ENCODE measurements at places on chromosomes 6 and 20.

DNA sequence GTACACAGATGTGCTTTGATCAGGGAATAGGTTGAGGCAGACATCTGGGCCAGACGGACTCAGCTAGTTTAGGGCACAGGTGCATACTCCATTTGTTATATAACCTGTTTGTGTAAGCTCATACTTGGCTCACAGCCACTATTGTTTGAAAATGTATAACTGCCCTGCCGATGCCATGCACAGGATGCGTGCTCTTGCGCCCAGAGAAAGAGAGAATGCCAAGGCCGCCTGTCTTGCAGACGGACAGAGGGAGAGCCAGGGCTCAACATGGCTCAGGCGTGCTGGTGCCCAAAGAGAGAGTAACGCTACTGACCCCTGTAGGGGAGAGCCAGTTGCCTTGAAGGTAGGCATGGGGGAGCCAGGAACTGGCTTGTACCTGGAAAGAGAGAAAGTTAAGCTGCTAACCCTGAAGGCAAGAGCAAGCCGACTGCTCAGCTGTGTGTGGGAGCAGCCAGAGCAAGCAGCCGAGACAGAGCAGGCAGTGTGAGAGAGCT, 57.7 kb downstream of the FAM229B start:
- no peak for DNase-seq

DNA sequence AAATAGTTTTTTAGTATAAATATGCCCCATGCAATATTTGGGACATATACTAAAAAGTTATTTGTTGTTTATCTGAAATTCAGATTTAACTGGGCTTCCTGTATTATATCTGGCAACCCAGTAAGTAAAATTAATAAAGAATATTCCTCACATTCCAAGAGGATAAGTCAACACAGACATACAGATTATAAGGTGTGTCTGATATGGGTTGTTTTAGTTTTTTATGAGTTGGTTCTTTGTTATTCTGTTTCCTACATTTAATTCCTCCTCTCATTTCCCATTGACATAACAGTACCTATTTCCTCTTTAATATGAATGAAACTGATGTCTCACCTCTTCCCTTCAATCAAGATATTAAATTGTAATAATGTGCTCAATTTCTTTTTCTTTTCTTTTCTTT, 1.7 kb upstream of the PLA2G7 start:
- no peak for DNase-seq

GRCh38 chr6:17904491-17905120, 82.8 kb downstream of the KIF13A start:
- DNase-seq, result no peak

DNA sequence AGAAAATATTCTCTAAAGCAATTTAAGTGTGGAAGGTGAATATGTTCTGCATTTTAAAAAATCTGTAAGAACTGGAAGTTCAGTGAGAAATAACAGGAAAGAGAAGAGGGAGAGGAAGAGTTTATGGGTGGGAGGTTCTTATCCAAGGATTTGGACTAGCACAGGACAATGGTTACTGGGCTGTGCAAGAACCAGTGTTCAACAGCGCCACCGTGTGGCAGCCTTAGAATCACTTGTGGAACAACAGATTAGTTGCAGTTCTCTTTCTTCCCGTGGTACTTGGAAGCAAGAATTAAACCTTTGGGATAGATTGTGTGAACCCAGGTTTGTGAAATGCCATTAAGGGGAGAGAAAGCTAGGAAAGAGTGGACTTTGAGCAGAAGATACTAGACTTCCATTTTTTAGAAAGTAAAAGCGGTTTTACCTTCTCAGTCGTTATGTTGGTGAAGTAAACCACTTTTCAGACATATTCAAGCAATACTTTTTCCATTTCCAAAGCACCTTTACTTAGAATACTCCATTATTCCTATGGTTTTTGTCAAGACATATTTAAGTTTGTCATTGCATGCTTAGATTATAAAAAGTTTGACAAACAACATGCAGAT, 436.7 kb downstream of the RNF144B start:
- DNase-seq, result peak; percentile 20

DNA sequence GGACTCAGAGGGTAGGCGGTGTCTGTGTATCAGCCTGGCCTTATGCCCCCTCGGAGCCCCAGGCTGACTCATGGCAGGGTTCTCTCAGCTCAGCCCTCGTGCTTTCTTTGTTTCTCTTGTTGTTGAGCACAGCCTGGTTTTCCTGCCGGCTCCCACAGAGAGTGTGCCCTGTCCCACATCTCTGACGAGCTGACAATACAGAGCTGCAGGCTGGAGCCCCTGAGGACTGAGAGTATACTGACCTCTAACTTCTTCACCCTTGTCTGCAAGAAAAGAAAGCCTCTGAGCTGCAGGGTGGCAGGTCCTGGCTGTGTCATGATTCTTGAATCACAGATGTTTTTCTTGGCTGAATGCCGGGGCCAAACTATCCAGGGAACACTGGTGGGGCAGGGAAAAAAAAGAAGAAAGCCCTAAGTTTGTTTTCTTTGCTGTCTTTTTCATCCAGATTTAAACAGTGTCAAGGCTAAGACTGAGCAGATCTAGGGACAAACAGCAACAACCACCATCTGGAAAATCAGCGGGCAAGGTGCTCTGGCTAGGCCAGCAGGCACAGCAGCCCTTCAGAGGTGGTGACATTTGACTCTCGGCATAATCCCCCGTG, 63.3 kb upstream of the ZNF133 start:
- DNase-seq, result no peak

DNA sequence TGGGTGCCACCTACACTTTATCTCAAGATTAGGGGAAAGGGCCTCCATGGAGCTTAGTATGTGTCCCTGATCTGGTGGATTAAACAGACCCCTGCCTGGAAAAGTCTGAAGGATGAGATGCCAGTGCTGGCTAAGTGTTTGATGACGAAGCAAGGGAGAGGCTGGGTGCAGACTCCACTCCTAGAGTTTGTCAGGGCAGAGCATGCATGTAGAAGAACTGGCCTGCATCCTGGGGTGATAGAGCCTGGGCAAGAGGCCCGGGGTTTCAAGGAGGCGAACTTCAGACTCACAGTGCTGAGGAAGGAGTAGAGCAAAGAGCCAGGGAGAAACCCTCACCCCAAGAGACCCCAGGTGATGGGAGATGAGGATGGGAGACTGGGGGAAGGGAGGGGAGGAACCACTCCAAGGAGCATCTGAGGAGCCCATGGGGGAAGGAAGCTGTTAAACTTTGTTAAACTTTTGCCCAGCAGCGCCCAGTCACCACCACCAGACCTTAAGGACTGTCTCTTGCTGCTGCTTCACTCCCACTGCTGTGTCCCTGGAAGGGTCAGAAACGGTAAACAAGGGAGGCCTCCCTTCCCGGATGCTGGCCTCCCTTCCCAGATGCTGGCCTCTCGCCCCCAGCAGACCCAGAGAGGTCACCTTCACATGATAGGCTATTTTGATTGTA, 61.6 kb downstream of the RPRD1B start:
- DNase-seq, result no peak

DNA sequence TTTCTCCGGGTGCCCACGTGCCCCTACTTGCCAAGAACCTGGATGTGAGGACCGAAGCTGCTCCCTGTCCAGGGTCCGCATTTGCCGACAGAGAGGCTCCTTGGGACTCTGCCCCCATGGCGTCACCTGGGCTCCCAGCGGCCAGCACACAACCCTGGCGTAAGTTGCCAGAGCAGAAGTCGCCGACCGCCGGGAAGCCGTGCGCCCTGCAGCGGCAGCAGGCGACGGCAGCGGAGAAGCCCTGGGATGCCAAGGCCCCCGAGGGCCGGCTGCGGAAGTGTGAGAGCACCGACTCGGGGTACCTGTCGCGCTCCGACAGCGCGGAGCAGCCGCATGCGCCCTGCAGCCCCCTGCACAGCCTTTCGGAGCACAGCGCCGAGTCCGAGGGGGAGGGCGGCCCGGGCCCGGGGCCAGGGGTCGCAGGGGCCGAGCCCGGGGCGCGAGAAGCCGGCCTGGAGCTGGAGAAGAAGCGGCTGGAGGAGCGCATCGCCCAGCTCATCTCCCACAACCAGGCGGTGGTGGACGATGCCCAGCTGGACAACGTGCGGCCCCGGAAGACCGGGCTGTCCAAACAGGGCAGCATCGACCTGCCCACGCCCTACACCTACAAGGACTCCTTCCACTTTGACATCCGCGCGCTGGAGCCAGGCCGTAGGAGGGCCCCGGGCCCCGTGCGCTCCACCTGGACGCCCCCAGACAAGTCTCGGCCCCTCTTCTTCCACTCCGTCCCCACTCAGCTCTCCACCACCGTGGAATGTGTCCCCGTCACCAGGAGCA, 28.3 kb downstream of the ZNF831 start:
- DNase-seq, result no peak

- DNase-seq, result no peak
Observed at GRCh38 chr6:12185081-12185673, 105.0 kb upstream of the EDN1 start.

DNA sequence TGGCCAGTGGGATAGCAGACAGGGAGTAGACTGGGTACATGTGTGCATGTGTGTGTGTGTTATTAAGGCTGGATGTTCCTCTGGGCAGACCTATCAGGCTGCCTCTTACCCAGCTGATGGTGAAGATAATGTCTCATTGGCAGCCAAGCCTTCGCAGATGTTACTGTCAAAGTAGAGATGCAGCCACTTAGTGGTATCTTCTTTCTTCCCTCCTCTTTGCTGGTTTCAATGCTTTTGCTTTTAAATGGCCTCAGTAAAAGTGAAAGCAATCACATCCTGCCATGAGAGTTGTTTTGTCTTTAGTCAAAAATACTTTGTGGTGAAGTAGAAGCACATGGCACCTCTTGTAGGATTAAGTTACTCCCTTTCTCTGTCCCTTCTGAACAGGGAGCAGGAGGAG, 57.5 kb downstream of the SNRNP48 start:
- DNase-seq, result peak; percentile 46

DNA sequence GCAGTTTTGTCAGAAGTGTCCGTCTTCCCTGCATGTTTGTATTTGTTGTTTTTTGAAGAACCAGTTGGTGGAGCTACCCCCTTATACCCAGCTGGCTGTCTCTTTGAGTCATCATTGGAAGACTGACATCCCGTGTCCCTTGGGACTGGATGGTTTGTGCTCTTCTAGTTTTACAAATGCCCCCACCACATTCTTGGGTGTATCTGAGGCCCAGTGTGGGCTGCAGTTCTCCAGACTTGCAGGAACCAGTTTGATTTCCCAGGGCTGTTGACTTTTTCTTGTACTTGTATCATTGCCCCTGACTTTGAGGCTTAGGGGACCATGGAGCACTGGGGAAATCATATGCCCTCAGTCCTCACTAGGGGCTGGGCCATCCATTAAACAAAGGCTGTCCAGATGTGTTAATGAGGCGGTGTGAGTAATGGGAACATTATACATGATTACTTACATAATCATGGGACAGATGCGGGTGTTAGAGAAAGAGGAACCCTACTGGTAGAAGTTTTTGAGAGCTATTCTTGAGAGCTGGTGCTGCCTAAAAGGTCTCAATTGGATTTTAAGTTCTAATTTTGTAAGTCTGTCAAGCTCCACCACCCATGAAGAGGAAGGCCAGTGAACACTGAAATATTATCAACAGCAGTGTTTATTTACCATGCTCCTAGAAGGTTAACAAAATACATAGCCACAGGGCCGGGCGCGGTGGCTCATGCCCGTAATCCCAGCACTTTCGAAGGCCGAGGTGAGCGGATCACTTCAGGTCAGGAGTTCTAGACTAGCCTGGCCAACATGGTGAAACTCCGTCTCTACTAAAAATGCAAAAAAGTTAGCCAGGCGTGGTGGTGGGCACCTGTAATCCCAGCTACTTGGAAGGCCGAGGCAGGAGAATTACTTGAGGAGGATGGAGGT, 8.5 kb downstream of the JARID2 start:
- DNase-seq, result no peak

GRCh38 chr6:257774-258173, 34.5 kb upstream of the DUSP22 start:
- DNase-seq, result no peak

DNA sequence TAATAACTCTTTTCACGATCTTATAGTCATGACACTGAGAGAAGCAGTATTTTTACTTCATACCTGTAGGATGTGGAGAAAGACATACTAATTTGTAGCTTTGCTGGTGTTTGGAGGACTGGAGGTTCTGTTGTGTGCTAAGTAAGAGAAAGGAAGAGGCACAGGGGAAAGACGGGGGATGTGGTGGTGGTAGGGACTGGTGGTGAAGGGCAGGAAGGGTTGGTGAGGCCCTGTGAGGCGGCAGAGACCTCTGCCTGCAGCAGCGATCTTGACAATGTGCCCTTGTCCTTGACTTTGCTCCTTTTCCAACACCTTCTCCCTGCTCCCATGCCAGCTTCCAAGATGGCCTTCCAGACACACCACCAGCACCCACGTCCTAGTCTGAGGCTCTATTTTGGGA, 32.6 kb upstream of the MPC1 start:
- peak; percentile 34 for DNase-seq

DNA sequence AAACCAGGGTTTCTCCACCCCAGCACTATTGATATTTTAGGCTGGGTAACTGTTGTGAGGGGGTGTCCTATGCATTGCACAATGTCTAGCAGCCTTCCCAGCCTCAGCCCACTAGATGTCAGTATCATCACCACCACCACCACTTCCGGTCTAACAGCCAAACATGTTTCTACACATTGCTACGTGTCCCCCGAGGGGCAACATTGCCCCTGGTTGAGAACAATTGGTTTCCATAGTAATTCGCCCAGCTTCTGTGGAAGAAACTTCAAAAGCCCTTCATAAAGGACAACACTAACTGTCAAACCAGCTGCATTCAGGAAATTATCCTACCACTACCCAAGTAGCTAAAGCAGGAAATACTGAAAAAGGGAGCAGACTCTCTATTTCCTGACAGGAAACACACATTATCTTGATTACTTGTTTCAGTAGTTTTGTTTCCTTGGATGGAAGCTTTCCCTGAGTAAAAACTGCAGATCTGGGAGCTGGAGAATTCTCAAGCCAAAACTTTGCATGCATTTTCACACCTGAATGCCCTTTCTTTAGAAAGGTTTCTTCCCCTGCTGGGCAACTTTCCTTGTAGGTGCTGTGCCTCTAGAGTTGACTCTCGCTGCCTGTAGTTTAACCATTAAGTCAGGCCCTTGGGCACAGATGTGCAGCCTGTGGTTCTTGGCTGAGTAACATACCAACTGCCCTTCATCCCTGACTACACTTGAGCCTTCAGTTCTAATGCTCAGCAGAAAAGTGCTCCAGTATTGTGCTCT, 23.6 kb downstream of the PKHD1 start:
- DNase-seq, result peak; percentile 57

DNA sequence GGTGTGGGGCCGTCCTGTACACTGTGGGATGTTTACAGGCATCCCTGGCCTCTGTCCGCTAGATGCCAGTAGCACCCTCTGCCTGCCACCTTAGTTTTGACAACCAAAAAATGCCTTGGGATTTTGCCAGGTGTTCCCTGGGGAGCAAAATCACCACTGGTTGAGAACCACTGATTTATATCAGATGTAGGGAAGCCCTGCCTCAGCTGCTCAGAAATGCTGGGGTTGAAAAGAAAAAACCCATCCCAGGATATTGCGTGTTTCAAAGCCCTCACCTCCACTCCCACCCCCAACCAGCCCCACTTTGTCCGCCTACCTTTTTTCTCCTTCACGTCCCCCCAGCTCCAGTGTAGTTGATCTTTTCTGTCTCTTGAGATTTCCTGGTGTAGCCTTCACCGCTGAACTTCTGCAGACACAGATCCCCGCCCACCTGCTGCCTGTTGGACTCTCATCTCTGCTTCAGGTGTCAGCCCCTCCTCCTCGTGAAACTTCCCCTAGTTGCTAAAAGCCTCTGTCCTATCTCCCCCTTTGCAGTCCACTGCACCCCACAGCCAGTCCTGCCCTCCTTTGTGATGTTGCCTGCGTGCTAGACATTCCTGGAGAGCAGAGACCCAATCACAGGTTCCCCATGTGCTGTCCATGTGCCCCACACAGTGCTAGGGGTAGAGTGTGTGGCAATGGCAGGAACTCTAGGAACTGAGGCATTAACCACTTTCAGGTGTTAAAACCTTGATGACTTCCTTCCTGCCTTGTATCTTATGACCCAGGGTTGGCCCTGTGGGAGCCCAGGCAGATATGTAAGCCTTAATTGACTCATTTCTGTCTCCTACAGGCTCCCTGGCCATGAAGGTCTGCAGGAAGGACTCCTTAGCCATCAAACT, 98.9 kb downstream of the TBC1D7 start:
- peak; percentile 36 for DNase-seq

All from activated CD4-positive, alpha-beta T cell treated with anti-CD3 and anti-CD28 coated beads, Interleukin-2, Interleukin-4, amounts not matched to agents 100 ng/mL and 50 ng/mL, durations not matched to agents 16 hours and 8 hours (primary cell).